T-helper 17 cell (primary cell): ENCODE measurements at places on chromosomes 7 and 10.

DNA sequence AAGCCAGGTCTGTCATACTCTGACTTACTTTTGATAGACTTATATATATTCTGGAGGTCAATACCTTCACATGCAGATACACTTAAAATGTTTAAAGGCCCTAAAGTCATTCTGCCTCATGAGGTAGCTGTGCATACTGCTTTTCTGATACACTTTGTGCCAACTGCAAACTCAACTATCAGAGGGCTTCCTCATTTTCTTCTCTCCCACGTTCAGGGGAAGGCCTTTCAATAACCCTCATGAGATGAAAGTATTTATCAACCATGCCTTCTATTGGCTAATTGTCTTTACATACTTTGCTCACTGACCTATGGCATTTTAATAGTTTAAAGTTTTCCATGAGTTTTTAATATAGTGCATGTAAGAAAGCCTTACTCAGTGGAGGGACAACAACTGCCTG lies 112.7 kb upstream of the AMPH start:
- H3K27me3 ChIP-seq, result no peaks in the 10 kb centered on the region
- no peak for DNase-seq
- H3K4me3 ChIP-seq, result no peak overlapping the region
- no peak overlapping the region for H3K27ac ChIP-seq
- peaks cover 14% of the 10 kb centered on the region for H3K36me3 ChIP-seq

- H3K4me3 ChIP-seq, result no peak overlapping the region
- no peak for DNase-seq
- H3K36me3 ChIP-seq, result no peaks in the 10 kb centered on the region
Observed at GRCh38 chr10:130407052-130407451, 270.9 kb downstream of the GLRX3 start.

DNA sequence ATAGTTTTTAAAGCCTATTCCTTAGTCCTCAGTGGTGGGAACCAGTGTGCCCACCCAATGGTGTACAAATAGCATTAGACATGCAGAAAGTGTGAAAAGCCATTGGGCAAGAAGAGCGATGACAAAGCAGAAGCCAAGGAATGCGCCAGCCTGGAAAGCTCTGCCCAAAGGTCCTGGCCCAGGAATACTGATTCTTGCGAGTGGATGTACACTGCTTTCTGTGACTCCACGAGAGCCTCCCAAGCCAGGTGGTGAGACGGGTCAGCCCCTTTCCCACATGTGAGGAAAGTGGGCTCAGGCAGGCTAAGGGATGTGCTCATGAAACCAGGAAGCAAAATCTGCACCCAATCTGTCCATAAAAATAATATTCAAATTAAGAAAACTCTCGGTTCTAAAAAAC lies 106.6 kb downstream of the ADCY1 start:
- H3K36me3 ChIP-seq, result peaks cover 2% of the 10 kb centered on the region
- peaks cover 4% of the 10 kb centered on the region for H3K4me1 ChIP-seq
- no peak for DNase-seq
- H3K4me3 ChIP-seq, result no peak overlapping the region
- H3K27me3 ChIP-seq, result peaks cover 57% of the 10 kb centered on the region

- peaks cover 18% of the 10 kb centered on the region for H3K4me1 ChIP-seq
- H3K36me3 ChIP-seq, result no peaks in the 10 kb centered on the region
- no peaks in the 10 kb centered on the region for H3K27me3 ChIP-seq
- H3K27ac ChIP-seq, result peak overlapping the region; percentile 95
- H3K4me3 ChIP-seq, result peak overlapping the region; percentile 84
- DNase-seq, result no peak
Observed at GRCh38 chr7:148962440-148962822, 65.9 kb downstream of the PDIA4 start.

GRCh38 chr7:105202616-105203015 lies 186.1 kb downstream of the SRPK2 start:
- H3K4me3 ChIP-seq, result no peak overlapping the region
- no peak overlapping the region for H3K27ac ChIP-seq
- H3K27me3 ChIP-seq, result no peaks in the 10 kb centered on the region
- peaks cover 22% of the 10 kb centered on the region for H3K4me1 ChIP-seq
- H3K36me3 ChIP-seq, result peaks cover 3% of the 10 kb centered on the region

- peaks cover 14% of the 10 kb centered on the region for H3K27me3 ChIP-seq
- peaks cover 2% of the 10 kb centered on the region for H3K36me3 ChIP-seq
- H3K4me1 ChIP-seq, result peaks cover 16% of the 10 kb centered on the region
- no peak for DNase-seq
- peak overlapping the region; percentile 88 for H3K4me3 ChIP-seq
Observed at GRCh38 chr10:113381981-113382509, 170.8 kb upstream of the HABP2 start.

- peak overlapping the region; percentile 98 for H3K27ac ChIP-seq
- no peaks in the 10 kb centered on the region for H3K27me3 ChIP-seq
- H3K36me3 ChIP-seq, result peaks cover 7% of the 10 kb centered on the region
- peaks cover 57% of the 10 kb centered on the region for H3K4me1 ChIP-seq
Observed at GRCh38 chr7:43592326-43592725, 9.4 kb downstream of the STK17A start.

DNA sequence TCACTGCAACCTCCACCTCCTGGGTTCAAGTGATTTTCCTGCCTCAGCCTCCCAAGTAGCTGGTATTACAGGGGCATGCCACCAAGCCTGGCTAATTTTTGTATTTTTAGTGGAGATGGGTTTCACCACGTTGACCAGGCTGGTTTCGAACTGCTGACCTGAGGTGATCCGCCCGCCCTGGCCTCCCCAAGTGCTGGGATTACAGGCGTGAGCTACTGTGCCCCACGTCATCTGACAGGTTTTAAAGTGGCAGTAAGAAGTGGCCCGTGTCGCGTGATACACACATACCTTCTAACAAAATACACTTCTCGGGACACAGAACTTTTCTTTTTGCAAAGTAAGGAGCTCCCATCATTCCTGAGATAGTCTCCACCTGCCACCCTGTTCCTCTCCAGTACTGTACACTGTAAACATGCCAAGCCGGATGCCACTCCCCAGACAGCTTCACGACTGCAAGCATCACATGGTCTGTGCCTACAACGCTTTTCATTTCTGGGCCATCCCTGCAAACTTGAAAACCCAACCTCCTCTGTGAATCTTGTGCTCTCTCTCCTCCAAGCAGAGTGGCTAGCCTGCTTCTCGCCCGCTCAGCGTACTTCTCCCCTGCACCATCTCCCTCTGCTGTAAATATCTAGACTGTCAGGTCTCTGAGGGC lies 256.3 kb upstream of the KLF14 start:
- H3K4me1 ChIP-seq, result peaks cover 78% of the 10 kb centered on the region
- H3K27me3 ChIP-seq, result no peaks in the 10 kb centered on the region
- peak overlapping the region; percentile 88 for H3K4me3 ChIP-seq
- H3K36me3 ChIP-seq, result peaks cover 11% of the 10 kb centered on the region
- peak; percentile 60 for DNase-seq

GRCh38 chr10:130935897-130936550 lies 375.5 kb downstream of the TCERG1L start:
- no peak overlapping the region for H3K4me3 ChIP-seq
- peaks cover 5% of the 10 kb centered on the region for H3K27me3 ChIP-seq
- DNase-seq, result no peak
- H3K4me1 ChIP-seq, result no peaks in the 10 kb centered on the region

GRCh38 chr7:34823650-34824258 lies 165.7 kb downstream of the NPSR1 start:
- peaks cover 7% of the 10 kb centered on the region for H3K27me3 ChIP-seq
- H3K36me3 ChIP-seq, result no peaks in the 10 kb centered on the region
- no peak overlapping the region for H3K4me3 ChIP-seq
- H3K4me1 ChIP-seq, result no peaks in the 10 kb centered on the region

- H3K4me3 ChIP-seq, result no peak overlapping the region
- H3K36me3 ChIP-seq, result no peaks in the 10 kb centered on the region
- H3K27ac ChIP-seq, result no peak overlapping the region
Observed at GRCh38 chr7:93836116-93836515, 54.4 kb downstream of the TFPI2 start.

GRCh38 chr7:157615101-157615817 lies 278.5 kb downstream of the DNAJB6 start:
- no peaks in the 10 kb centered on the region for H3K36me3 ChIP-seq
- no peak overlapping the region for H3K4me3 ChIP-seq
- peaks cover 15% of the 10 kb centered on the region for H3K4me1 ChIP-seq
- H3K27me3 ChIP-seq, result no peaks in the 10 kb centered on the region
- no peak overlapping the region for H3K27ac ChIP-seq

DNA sequence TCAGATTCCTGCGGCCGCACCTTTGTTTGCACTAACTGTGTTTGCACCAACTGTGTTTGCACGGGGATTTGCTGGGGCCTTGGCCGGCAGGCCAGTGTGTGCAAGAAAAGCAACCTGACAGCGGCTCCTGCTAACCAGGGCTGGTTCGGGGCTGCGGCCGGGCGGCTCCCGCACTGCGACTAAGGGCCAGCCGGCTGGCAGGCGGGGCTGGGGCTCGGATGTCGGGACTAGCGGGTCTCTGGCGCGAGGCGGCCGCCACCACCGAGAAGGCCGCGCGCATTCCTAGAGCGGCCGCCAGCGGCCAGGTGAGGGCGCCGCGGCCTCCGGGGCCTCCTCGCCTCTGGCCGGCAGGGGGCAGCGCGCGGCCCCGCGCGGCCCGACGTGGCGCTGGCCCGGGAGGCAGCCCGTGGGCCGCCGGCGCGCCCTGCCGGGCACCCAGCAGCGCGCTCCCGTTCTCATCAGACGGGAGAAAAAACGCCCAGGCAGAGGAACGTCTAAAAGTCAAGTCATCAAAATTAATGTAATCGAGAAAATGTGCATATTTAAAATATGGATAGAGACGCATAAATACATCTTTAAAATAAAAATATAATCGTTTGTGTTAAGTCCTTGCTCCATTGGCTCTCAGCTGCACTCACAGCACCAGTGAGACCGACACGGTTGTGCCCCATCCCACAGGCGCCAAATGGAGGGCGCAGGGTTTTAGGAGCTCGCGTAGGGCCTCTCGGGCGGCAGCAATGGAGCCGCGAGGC lies 38.5 kb downstream of the ZNF777 start:
- DNase-seq, result peak; percentile 76
- no peaks in the 10 kb centered on the region for H3K27me3 ChIP-seq
- peak overlapping the region; percentile 21 for H3K27ac ChIP-seq
- H3K4me1 ChIP-seq, result peaks cover 4% of the 10 kb centered on the region
- H3K36me3 ChIP-seq, result no peaks in the 10 kb centered on the region

DNA sequence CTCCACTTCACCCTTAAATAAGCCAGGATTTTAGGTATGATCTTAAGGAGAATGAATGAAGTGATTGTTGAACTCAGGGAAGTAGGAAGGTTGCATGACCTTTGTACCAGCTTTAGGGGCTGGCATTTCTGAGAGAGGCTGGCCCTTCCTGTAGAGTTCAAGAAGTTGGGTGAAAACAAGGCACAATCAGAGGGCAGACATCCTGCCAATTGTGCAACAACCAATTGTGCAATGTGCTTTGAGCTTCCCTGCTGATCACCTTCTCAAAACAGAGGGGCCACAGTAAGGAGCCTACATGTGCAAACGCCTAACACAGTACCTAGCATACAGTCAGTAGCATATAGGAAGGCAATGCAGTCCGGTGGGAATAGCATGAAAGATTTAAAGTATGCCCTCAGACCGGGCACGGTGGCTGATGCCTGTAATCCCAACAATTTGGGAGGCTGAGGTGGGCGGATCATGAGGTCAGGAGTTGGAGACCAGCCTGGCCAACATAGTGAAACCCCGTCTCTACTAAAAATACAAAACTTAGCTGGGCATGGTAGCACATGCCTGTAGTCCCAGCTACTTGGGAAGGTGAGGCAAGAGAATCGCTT lies 5.4 kb downstream of the CPVL start:
- no peaks in the 10 kb centered on the region for H3K36me3 ChIP-seq
- no peak for DNase-seq
- no peak overlapping the region for H3K27ac ChIP-seq

DNA sequence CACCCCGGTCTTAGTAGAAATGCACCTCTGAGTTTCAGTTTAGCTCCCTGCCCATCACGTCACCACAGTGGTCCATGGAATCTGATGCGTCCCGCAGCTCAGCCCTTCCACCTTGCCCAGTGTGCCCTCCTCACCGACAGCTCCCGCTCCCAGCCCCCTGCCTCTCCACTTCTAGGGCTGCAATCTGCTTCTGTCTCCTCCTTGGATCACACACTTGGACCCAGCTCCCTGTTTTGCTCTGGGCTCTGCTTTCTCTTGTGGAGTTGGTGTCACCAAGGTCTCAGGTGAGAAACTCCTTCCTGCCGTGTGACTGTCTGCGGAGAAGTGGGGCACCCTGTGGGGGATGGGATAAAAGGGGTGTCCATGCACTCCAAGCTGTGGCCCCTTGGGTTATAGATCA lies 37.9 kb downstream of the GPR26 start:
- no peak for DNase-seq
- no peaks in the 10 kb centered on the region for H3K36me3 ChIP-seq
- H3K4me1 ChIP-seq, result no peaks in the 10 kb centered on the region
- no peak overlapping the region for H3K27ac ChIP-seq

DNA sequence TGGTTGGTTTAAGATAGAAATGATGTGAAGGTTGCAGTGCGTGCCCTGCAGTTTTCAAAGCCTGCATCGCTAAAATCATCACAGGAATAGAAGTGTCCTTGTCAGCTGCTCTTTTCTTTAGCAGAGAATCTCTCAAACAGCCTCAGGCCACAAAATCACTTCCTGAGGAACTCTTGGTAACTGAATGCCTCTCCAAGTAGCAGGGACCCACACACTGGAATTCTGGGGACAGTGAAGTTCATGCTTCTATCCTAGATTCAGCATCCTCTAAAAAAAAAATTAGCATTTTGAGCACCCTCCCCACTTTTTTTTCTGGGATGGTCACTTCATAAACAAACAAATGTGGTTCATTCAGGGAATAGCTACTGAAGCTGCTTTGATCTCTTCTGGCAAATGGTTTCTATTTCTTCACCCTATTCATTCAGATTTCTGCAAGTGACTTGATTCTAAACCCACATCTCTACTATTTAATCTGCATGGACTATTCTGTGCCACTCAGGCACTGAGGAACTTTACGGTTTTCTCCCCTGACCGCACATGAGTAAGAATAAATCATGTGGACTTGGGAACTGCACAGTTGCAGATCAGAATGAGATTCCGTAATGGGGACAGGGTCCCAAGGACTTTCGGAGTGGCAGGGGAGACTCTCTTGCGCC lies 306.9 kb downstream of the FRMD4A start:
- peak overlapping the region; percentile 10 for H3K27ac ChIP-seq
- H3K4me1 ChIP-seq, result peaks cover 8% of the 10 kb centered on the region
- DNase-seq, result no peak

DNA sequence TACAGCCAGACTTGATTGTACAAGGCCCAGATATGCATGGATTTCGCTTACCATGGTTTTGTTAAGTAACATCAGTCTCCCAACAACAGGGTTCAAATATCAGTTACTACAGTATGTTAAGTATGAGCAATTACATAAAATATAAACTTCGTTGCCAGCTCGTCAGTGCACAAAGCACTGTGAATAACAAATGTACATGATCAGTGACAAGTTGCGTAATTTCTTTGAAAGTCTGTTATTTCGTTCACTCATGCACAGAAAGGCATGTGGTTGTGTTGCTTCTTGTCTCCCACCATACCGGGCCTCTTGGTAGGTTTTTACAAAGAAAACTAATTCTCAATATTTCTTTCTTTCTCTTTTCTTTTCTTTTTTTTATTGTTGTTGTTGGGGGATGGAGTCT lies 12.5 kb upstream of the ZNF487 start:
- DNase-seq, result no peak
- no peaks in the 10 kb centered on the region for H3K36me3 ChIP-seq
- H3K4me1 ChIP-seq, result peaks cover 16% of the 10 kb centered on the region
- no peaks in the 10 kb centered on the region for H3K27me3 ChIP-seq

- no peak overlapping the region for H3K27ac ChIP-seq
- H3K4me3 ChIP-seq, result no peak overlapping the region
- peaks cover 2% of the 10 kb centered on the region for H3K4me1 ChIP-seq
Observed at GRCh38 chr10:31768467-31768866, 160.2 kb downstream of the ARHGAP12 start.

- DNase-seq, result no peak
- no peak overlapping the region for H3K27ac ChIP-seq
- no peak overlapping the region for H3K4me3 ChIP-seq
- H3K4me1 ChIP-seq, result peaks cover 5% of the 10 kb centered on the region
Observed at GRCh38 chr7:26360650-26361049, 69.0 kb downstream of the SNX10 start.
